ENCODE measurements at places on chromosomes 5 and 9. TPM values are rescaled to one million over a fixed set of nuclear protein-coding genes. Genes with fewer than 3 reads are reported as not detected.

Gene NUTM2G
- not detected for total RNA-seq

DNA sequence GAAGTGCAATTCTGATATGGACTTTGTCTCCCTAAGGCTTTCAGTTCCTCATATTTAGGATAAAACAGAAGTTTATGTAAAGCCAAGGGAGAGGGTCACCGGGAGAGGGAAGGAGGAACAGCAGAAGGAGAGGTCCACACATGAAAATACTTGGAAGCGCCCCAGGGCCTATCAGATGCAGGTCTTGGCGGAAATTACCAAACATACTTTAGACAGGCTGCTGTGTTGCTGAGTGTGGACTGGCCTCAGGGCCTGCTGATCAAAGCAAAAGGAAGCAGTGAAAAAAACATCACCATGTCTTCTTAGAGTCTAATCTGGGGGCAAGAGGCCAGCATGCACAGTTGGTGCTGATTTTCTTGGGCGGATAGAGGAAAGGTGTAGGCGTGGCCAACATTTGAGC lies 14.1 kb upstream of the NTRK2 start:
- DNase-seq, result no peak

Gene CAVIN4
- total RNA-seq, result 0.74 TPM

DNA sequence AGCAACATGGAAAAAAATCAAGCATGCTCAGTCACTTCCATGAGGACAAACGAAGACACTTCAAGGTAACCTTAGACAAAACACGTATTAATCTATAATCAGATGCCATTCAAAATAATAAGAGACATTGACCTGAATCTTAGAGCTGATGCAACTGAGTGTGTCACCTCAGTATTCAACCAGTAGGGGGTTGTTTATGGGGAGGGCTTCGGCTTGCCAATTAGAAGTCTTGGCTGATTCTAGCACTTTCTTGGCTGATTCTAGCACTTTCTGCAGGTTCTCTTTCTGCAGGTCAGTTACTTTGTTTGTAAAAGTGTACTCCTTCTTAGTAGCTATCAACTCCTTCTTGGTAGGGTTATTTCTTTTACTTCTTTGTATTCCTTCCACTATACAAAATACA lies 317.6 kb downstream of the ENC1 start:
- DNase-seq, result no peak

DNA sequence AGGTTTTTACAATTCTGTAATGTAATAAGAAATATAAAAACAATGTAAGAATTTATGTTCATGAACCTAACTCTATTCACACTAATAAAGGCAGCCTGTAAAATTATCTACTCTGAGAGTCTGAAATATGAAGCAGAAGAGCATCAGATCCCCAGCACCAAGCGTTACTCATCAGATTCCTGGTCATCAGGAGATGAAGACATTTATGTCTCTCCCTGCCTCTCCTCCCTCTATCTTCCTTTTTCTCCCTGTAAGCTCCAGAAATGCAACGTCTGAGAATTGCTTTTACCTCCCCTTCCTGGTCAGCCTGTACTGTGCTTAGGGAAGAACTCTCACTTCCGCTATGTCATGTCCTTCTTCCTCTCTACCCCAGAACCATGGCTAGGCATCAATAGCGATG lies 114.4 kb upstream of the SLIT3 start:
- no peak for DNase-seq

- no peak for DNase-seq
Measured at GRCh38 chr9:17470036-17470813, 108.6 kb upstream of the SH3GL2 start.

Gene S1PR3
- 8.8 TPM for total RNA-seq

- no peak for DNase-seq
Measured at GRCh38 chr5:102222772-102223171, 73.3 kb downstream of the SLCO4C1 start.
